Stimulated activated CD4-positive, alpha-beta T cell treated with anti-CD3 and anti-CD28 coated beads, TNF-alpha, amount 100 ng/mL, for 48 hours (primary cell): ENCODE measurements at places on chromosomes 3 and 15.
A peak's percentile ranks its signal among the peaks of the same experiment; 100 is the strongest.

DNA sequence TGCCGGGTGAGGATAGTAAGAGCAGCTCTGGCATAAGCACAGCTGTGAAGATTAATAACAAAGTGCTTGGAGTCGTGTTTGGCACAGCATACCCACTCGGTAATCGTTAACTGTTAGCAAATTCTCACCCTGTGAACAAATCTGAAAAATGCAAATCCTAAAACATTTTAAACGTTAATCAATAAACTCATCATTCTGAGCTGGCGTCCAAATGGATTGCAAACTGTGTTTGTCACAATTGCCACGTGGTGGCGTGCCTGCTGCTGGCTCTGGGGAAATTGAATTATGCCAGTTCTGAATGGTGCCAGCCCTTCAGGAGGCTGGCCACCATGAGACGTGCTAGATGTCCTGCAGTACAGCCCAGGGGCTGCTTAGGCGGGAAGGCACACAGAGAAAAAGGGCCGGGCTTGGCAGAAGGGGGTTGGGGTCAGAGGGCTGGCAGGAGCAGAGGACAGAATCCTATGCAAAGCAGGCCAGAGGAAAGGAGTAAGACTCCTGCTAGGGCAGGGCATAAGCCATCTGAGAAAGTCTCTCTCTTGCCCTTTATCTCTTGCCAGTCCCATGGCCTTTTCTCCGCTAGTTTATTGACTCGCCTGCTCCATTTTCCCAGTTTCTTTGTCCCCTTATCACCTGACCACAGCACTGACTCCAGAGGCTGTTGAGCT lies 22.1 kb upstream of the POLG start:
- no peak for DNase-seq

GRCh38 chr3:133474251-133474801 lies 74.5 kb downstream of the BFSP2 start:
- DNase-seq = no peak

- DNase-seq = no peak
Observed at GRCh38 chr3:23956701-23957100, 11.6 kb downstream of the NR1D2 start.

GRCh38 chr3:187677604-187678003 lies 7.4 kb upstream of the SST start:
- DNase-seq = no peak

- no peak for DNase-seq
Observed at GRCh38 chr3:187696021-187696420, 6.3 kb downstream of the RTP2 start.

- no peak for DNase-seq
Observed at GRCh38 chr15:67724691-67725375, 100.5 kb upstream of the SKOR1 start.

DNA sequence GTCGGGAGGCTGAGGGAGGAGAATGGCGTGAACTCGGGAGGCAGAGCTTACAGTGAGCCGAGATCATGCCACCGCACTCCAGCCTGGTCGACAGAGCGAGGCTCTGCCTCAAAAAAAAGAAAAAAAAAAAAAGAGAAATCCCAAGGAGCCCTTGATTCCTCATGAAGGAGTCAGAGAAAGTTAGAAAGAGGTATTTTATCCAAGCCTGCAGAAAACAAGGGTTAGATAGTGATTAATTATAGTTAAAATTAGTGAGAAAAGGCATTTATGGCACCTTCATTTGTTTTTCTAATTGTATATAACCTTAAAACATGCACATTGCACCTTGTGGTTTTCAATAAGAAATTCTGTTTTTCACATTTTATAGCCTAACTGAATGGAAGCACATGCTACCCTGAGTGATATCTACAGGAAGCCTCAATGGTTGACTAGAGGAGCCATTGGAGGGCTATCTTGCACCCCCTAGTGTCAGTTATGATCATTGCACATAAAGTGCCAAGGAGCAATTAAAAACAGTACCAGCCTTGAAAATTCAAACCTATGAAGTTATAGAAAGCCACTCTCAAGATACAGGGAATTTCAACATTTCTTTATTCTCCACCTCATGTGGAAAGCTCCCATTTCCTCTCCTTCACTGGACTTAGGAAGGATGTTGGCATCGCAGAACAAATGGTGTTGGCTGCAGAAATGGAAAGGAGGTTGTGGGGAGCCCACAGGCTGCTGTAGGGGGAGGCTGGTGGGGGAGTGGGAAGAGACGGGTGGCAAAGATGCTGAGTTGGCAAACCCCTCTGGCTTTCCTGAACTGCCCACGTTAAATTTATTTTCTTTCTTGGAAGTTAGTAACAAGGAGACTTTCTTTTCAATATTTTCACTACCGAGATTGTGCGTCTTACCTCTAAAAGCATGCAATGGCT lies 48.5 kb downstream of the ITGA11 start:
- DNase-seq = no peak

GRCh38 chr3:125110016-125110875 lies 54.4 kb upstream of the HEG1 start:
- no peak for DNase-seq

- no peak for DNase-seq
Observed at GRCh38 chr3:15391007-15391406, 36.3 kb downstream of the METTL6 start.

DNA sequence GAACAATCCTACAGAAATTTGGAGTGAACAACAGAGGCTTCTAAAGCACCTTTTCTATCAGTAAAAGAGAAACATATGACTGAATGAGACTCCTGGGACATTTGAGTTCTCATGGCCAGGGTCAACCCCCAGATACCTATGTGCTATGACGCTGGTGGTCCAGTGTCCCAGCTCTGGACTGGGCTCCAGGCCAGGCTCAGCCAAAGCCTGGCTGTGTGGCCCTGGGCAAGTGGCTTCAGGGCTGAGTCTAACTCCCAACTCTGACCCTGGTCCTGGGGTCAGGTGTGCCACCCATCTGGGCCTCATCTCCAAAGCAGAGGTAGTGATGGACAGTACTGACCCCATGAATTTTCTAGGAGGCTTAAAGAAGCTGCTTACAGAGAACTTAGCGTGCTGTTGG lies 147.8 kb downstream of the FBLN2 start:
- no peak for DNase-seq

DNA sequence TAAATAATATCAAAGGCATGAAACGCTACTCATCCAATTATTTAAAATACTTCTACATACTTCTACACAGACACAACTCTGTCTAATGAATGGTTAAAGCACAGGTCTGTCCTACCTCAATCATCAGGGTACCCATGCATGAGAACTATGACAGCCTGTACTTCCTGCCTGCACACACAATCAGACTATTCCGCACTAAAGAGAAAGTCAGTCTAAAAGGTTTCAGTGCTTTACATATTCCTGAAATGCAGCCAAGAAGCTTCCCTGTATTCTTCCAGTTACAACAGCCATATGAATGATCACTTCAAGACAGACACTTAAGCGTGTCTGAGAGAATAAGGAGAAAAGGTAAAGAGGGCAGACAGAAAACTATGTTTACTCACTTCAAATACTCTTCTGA lies 58.8 kb downstream of the TUBGCP4 start:
- no peak for DNase-seq

DNA sequence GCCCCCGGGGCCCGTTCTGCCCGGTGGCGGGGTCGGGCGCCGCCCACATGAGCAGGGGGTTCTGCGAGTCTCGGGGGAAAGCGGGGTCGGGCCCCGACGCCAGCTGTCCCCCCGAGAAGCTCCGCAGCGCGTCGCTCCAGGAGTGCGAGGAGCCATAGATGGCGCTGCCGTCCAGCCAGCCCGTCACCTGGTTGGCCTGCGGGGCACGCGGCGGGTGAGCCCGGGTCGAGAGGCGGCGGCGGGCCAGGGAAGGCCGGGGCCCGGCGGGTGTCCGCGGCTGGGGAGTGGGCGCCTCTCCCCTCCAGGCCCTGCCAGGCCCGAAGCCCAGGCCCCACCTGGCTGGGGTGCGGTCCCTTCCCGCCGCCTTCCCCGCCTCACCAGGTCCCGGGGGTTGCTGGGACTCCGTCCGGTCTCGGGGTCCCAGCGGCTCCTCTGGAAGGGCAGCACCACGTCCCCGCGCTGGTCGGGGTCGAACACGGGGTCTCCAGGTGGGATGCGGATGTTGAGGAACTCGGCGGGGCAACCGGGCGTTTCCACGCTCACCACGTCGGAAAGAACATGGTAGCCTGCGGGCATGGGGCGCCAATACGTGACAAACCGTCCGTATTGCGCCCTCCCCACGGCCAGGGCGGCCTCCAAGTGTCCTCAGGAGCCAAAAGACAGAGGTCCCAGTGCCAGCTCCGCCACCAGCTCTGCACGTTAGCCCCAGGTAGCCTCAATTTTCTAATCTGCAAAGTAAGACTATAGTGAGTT lies 2.4 kb downstream of the DUOX2 start:
- no peak for DNase-seq

- no peak for DNase-seq
Observed at GRCh38 chr3:149783576-149783975, 8.8 kb downstream of the ANKUB1 start.

DNA sequence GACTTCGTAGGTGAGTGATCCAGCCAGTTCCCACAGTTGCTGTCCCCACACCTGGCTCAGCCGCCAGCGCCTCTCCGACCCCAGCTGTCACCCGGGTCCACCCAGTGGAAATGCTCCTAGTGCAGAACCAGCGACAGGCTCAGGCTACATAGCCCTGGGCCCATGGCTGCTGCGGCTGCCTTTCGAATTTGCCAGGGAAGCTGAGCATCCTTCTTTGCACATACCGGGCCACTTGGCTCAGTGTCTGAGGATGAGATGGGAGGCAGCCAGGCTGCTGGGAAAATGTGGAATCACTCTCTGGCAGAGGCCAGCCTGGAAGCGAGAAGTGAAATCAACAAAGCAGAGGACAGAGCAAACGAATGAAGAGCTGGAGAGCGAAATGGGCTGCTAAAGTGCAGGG lies 80.1 kb downstream of the ST8SIA2 start:
- no peak for DNase-seq

- no peak for DNase-seq
Observed at GRCh38 chr3:100149713-100150415, 35.6 kb upstream of the FILIP1L start.

GRCh38 chr15:23648920-23649515 lies 1.4 kb upstream of the MAGEL2 start:
- peak; percentile 36 for DNase-seq

- DNase-seq = no peak
Observed at GRCh38 chr3:16528581-16528993, 15.1 kb upstream of the RFTN1 start.

DNA sequence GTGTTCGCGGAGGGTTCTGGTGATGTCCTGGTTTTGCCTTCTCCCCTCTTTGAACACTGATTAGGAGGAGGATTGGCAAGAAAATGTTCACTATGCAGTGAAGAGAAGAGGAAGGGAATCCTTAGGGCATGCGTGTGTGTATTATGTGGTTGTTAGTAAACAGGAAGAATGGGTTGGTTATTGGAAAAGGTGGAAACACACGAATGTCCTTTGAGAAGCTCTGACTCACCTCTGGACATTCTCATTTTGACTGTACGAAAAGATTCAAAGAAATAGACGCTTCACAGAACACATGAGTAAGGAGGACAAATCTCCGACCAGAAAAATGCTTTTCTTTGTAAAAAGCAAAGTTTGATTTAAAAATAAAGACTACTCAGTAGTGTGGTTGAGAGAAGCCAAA lies 188.8 kb upstream of the PRICKLE2 start:
- no peak for DNase-seq

GRCh38 chr3:52257911-52258310 lies 12.4 kb downstream of the PPM1M start:
- DNase-seq = no peak

DNA sequence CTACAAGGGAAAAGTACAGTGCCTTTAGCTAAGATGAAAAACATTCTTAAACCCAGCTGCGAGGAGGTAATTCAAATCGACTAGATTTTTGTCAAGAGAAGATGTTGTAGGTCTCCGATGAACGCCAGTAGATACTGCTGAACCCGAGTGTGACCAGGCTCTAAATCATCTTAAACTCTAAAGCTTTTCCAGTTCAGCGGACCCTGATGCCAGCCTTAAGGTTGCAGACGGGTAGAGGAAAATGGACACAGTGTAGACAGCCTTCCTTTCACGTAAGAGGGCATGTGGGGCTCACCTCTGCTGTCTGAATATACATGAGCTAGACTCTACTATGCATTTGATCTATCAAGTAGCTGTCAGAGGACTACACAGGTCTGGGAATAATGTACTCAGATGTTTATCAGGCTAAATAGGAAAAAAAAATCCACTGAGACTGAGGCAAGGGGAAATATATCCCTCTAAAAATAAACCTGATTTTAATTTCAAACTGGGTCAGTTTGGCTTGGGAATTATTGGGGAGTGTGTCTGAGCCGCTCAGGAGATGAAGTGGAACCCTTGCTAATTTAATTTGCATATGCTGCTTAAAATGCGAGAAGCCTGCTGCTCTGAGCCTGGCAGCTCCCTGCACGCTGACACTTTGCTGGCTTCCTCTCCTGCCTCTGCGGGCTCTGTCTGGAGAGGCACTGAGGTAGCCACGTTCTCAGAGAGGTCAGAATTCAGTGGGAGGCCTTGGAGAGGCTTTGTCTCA lies 151.9 kb downstream of the CADPS start:
- DNase-seq = no peak

GRCh38 chr3:34783876-34784275 lies 855.4 kb upstream of the ARPP21 start:
- no peak for DNase-seq

GRCh38 chr15:76904461-76905012 lies 603 bp downstream of the SCAPER start:
- DNase-seq = no peak

DNA sequence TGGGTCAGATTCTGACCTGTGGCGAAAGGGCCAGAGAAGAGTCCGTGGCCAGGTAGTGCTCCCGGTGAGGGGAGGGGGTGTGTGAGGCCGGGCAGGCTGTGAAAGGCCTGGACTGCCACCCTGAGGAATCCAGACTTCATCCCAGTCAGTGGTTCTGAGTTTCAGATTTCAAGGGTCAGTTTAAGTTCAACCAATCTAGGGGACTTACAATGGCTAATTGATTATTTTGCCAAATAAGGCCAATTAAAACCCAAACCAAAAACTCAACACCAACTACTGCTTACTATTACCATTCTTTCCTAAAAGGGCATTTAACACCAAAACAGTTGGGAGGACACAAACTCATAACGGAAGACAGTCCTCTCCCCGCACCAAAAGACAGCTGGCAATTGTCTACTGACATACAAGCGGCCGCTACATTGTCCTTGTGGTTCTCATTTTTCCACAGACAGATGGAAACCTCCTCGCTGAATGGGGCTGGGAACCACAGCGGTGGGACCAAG lies 30.5 kb downstream of the TMEM44 start:
- no peak for DNase-seq

DNA sequence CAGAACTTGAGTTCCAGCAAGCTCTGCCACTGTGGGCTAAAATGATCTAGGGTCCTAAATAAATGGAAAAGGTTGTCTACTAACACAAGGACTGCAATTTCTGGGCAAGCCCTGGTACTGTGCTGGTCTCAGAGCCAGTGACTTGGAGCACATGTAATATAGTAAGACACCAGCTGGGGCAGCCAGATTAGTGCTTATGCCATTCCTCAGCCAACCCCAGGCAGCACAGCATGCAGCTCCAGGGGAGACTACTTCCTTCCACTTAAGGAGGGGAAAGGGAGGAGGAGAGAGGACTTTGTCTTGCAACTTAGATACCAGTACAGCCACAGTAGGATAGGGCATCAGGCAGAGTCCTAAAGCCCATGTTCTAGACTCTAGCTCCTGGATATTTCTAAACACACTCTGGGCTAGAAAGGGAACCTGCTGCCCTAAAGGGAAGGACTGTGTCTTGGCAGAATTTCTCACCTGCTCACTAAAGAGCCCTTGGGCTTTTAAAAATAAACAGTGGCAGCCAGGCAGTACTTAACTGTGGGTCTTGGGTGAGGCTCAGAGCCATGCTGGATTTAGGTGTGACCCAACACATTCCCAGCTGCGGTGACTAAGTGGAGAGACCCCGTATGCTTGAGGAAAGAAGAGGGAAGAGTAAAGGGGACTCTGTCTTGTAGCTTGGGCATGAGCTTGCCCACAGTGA lies 223.7 kb upstream of the BCHE start:
- no peak for DNase-seq

- DNase-seq = peak; percentile 47
Observed at GRCh38 chr3:11719406-11720303, 75.9 kb upstream of the VGLL4 start.
